ENCODE measurements at places on chromosomes 1 and 21. TPM values are rescaled to one million over a fixed set of nuclear protein-coding genes. Genes with fewer than 3 reads are reported as not detected.

The S100A5 gene
- total RNA-seq, result not detected

The PRKACB gene
- 28.0 TPM for total RNA-seq

The BGLAP gene
- 5.1 TPM for total RNA-seq

The QSOX1 gene
- total RNA-seq, result 46.3 TPM

The C1orf116 gene
- total RNA-seq, result 0.49 TPM

The GUCA2A gene
- total RNA-seq, result not detected

The HES2 gene
- total RNA-seq, result not detected

The TAS1R1 gene
- not detected for total RNA-seq

The GBP6 gene
- total RNA-seq, result not detected

DNA sequence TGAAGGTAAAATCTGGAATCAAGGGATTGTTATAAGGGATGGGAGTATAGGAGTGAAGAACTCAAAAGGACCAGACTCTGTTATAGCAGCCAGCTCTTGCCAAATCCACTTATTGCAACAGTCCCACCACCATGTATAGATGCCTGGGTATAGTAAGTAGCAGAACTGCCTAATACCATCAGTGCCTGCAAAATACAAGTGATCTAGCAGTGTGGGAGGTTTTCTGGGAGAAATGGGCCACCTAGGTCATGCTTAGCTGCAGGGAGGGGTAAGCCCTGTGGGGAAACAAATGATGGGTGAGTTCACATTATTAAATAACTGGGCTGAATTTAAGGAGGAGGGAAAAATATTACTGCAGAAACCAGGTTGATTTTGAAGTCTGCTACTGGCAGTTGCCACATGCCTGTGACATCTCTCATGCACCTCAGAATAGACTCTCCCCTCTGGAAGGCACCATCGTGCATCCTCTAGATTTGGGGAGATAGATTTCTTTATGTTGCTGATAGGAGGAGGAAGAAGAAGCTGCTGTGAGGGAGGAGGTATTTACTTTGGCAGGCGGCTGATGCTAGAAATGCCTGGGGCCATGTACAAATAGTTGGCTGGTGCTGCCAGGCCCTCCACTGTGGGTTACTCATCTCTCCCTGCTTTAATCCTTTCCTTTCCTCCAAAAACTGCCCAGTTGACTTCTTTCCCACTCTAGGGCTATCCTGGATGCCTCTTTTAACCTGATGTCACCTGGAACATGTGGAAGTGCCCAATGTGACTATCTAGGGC lies 27.5 kb downstream of the HLX start:
- DNase-seq, result no peak

- no peak for DNase-seq
Observed at GRCh38 chr1:164466001-164466421, 93.0 kb upstream of the PBX1 start.

DNA sequence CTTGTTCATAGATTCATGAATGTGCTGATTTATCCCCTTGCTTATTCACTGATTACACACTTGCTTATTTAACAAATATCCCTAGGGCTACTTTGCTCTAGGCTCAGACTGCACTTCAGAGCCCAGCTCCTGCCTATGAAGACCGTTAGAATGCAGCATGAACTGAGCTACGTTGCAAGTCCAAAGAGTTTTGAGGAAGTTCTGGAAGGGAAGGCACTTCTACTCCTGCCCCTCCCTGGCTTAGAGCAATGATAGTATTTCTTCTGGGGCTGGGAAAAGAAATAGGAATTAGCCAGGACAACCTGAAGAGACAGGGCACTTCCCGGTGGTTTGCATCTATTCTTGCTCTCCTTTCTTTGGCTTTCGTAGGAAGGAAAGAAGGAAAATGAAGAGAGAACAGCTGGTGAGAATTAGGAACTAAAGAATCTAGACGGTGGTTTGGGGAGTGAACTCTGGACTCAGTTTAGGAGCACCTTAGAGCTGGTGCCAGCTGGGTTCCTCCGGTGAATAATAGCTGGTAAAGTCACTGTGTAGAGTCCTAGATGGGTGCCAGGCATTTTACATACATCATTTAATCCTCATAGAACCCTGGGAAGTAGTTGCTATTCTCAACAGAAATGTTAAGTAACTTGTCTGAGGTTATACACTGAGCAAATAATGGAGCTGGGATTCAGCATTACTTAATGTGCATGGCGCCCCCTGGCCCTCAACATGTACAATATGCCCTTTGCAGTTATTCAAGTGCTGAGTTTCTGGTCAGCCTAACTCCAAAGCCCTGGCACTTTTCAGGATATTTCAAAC lies 65.9 kb downstream of the NDUFS5 start:
- DNase-seq, result peak; percentile 84

- no peak for DNase-seq
Observed at GRCh38 chr1:154736841-154737240, 128.9 kb upstream of the ADAR start.

GRCh38 chr1:248406721-248407692 lies 4.2 kb downstream of the OR2T1 start:
- no peak for DNase-seq

DNA sequence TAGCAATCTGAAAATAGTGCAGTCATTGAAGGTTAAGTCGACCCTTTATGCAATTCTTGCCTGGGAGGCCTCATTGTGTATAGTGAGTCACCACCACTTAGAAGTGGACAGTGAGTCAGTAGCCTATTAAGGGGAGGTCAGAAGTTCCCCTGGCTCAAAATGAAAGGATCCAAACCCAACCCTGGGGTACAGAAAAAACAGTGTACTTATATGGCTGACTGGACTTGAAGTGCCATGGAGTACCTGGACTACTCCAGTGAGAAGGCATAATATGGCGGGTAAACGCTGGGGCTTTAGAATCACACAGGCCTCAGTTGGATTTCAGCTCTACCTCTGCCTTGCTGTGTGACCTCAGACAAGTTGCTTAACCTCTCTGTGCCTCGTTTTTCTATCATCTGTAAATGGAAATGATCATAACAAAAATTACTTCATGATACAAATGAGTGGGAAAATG lies 2.2 kb upstream of the BCL9 start:
- no peak for DNase-seq

DNA sequence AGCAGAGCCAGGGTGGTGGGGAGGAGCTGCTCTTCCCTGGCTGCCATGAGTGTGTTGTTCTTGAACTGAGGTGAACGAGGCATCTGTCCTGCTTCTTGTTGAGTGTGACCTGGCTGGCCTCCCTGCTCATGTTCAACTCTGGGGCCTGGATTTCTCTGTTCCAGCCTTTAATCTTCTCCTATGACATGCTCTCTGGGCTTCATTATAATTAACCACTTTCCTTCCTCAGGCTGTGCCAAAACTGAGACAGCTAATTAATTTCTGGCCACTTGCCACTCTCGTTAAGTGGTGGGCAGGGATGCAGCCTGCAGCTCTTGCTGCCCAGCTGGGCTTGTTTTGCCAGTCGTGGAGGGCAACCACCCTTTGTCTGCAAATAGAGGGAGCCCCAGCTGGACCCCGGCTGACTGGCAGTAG lies 23.3 kb downstream of the OPRD1 start:
- no peak for DNase-seq

- DNase-seq, result no peak
Observed at GRCh38 chr1:19605967-19606366, 38.1 kb upstream of the NBL1 start.

GRCh38 chr1:164949771-164950471 lies 390.9 kb downstream of the PBX1 start:
- no peak for DNase-seq

- DNase-seq, result no peak
Observed at GRCh38 chr1:206047271-206047670, 5.7 kb upstream of the RHEX start.

DNA sequence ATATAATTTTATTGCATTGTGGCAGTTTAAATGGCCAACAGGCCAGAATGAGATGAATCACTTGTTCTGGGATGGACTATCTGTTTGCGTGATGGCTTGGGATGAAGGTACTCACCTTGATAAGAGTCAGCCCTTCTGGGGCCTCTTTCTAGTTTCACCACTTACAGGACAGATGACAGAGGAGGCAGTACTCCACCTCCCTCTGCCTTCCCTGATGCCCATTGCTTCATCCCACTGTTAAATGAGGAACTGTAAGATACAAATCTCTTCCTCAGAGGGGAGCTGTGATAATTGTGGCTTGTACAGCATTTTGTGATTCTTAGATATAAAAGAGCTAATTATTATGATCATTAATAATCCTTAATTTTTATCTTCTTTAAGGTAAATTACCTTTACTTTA lies 3.7 kb upstream of the TCHH start:
- DNase-seq, result no peak

DNA sequence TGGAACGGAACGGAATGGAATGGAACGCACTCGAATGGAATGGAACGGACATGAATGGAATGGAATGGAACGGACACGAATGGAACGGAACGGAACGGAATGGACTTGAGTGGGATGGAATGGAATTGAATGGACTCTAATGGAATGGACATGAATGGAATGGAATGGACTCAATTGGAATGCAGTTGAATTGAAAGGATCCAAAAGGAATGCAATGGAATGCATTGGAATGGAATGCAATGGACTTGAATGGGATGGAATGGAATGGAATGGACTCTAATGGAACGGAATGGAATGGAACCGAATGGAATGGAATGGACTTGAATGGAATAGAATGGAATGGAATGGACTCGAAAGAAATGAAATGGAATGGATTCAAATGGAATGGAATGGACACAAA lies 102.4 kb upstream of the OR4F16 start:
- DNase-seq, result no peak

DNA sequence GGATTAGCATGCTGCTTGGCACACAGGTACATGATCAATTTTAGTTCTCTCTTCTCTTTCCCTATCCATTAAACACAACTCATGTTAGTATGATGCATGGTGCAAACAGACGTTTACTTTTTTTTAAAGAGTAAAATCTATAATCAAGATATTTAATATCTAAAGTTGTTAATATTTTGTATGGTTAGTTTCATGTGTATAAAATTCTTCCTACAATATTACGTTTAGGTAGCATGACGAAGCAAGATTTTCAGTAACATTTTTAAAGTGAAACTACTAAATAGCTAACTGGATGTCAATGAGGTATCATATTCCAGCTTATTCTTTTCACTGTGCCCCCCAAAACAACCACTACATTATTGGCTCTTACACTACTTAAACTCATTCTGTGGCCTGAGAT lies 36.6 kb downstream of the CNIH4 start:
- DNase-seq, result no peak

GRCh38 chr21:32956061-32956656 lies 69.6 kb upstream of the OLIG2 start:
- DNase-seq, result no peak

- DNase-seq, result no peak
Observed at GRCh38 chr1:57674801-57675200, 250.9 kb upstream of the DAB1 start.

GRCh38 chr1:54542962-54543539 lies 5.0 kb upstream of the ACOT11 start:
- no peak for DNase-seq

DNA sequence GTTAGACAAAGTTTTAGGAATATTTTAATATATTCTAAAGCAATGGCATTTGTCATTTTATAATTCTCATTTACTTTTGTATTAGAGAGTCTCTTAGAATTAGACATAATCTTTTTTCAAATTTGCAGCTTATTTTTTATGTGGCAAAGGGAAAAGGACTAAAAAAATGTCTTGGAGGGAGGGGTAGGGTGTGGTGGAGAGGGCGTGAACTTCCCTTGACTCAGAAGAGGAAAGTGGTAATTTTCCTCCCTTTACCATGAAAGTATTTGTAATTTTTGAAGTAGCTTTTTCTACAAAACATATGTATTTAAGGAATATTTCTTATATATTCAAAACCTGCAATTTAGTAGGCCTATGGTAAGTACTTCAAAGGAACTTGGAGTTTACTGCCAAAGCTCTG lies 6.9 kb upstream of the RABGAP1L start:
- no peak for DNase-seq

DNA sequence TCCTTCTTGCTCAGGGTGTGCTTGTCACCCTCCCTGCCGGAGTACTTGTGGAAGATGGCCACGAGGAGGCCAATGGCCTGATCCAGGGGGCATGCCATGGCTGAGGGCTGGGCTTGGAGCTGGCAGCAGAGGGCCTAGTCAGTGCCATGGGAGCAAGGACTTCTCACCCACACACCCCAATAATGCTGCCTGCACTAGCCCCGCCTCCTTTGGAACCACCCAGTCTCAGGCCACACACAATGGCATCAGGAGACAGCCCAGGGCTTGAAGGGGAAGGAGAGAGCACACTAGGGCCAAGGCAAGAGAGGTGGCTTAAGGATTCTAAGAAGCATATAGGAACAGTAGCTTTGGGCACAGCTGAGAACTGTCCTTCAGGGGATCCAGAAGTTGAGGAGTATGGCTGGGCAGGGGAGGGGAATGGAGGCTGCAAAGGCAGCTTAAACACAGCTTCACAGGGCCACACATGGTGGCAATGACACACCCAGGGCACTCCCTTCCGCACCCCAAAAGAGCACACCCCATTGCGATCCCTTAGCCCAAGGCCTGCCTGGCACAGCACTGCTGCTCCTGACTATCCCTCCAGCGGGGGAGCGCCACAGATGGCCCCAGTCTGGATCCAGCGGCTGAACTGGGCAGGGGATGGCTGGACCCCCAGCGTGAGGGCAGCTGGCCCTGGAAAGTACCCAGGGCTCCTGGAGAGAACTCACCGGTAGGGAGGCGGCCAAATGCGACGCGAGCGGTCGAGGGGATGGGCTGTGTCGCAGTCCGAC lies at the start of gene S100A6:
Gene S100A6 (minus strand): TSS at position 750 of the 770 bp plus-strand sequence. CDS start 652 bp downstream, at position 98.
- peak; percentile 86 for DNase-seq
